ENCODE measurements at places on chromosomes 12 and 14. TPM values are rescaled to one million over a fixed set of nuclear protein-coding genes. Genes with fewer than 3 reads are reported as not detected.

- DNase-seq = no peak
Measured at GRCh38 chr14:105528586-105529318, 2.4 kb downstream of the TMEM121 start.

DNA sequence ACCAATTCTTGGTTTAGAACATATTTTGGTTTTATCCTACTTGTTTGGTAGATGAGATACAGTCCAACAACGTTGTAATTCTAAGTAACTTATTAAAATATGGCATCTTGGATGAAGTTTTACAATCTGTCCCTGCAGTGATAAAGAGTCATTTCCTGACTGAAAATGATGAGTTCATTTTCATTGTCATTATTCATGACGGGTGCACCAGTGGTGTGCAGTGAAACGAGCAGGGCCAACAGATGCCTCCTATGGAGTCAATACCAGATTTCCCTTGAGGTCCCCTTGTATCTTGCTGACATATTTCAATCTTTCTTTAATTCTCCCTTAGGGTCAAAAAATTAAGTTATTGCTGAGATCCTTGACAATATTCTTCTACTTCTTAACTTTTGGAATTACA lies 438.5 kb downstream of the LRIG3 start:
- DNase-seq = no peak

DNA sequence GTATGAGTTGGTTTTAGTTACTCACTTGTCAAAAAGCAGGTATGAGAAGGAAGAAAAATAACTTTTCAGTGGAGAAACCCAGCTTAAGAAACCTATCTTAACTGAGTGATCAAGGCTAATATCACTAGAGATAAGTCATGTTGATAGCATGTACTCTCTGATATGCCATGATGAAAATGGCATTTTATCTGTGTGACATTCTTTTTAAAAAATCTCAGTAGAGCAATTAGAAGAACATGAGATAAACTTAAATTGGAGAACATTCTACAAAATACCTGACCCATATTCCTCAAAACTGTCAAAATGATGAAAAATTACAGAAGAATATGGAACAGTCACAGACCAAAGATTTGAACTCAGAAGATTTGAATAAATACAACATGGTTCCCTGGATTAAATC lies 912.4 kb upstream of the ATXN7L3B start:
- DNase-seq = no peak

GRCh38 chr12:69875416-69875935 lies 50.4 kb downstream of the MYRFL start:
- no peak for DNase-seq

DNA sequence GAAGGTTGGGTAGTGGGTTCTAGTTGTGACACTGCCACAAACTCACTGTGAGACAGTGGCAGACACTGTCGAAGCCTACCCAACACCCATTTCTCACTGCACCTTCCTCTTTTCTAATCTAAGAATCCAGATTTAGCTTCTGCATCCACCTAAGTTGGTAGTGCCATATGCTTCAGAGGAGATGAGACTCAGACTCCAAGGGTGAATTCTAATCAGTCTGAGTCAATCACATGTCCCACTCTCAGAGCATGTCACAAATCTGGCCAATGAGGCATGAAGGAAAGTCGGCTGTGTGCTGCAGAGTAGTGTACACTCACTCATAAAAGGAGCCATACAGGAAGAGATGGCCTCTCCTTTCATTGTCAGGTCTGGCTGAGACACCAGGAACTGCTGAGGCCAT lies 102.1 kb upstream of the RAP1B start:
- no peak for DNase-seq

Gene KCNA1
- 0.85 TPM for total RNA-seq

Gene KCNC2
- total RNA-seq = not detected

Data from thoracic aorta (tissue), 2 donors.